ENCODE measurements at places on chromosomes 1 and 21.

DNA sequence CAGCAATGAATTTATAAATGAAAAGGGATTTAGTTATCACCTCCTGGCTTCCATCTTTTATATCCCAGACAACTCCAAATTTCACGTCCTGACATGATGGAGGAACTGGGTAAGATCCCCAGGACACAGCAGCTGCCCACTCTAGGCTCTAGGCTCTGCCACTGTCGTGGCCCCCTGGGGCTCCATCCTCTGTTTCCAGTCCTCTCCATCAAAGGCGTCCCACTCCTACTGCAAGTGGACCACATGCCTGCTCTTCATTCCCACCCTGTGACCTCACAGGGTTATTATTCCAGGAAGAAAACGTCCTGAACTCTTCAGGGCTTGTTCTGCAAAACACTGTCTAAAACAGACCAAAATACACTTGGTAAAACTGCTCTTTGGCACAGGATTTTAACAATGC, 11.9 kb downstream of the URB1 start:
- no peak for DNase-seq

DNA sequence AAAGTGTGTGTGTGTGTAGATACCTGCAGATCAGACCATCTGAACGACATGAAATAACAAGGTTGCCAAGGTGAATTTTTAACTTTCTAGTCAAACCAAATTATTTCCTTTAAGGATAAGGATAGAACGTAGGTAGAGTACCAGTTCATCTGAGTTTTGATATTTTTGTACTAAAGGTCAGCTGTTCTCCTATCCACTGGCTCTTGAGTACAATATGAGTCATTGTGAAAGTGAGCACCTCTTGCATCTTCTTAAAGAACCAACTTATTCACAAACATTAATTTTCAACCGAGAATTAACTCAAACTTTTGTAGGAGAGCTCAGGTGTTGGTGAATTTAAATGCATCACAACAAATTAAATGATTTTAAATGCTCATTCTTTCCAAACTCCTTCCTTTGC, 71.5 kb downstream of the IFI44 start:
- no peak for DNase-seq

GRCh38 chr21:16870103-16870502, 642.7 kb upstream of the CXADR start:
- no peak for DNase-seq

GRCh38 chr1:11444907-11445306, 34.0 kb upstream of the DISP3 start:
- no peak for DNase-seq

DNA sequence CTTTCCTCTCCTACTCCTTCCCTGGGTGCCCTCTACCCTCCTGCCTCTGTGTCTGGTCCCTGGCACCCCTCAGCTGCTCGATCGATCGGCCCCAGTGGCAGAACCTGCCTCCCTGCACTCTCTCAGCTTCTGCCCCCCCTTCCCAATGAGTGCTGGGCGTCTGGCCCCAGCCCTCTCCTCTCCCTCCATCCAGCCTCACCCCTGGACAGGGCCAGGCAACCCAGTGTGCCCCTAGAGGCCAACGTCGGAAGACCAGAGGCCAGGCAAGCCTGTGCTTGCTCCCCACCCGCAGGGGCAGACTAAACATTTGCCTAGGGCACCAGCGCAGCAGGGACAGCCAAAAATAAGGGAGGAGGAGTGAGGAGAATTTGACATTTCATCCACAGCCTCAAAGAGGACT, 43.5 kb downstream of the LGR6 start:
- DNase-seq: peak; percentile 32

- DNase-seq: peak; percentile 44
These were observed 798 bp downstream of the ZBED6 start for GRCh38 chr1:203796236-203796605.

DNA sequence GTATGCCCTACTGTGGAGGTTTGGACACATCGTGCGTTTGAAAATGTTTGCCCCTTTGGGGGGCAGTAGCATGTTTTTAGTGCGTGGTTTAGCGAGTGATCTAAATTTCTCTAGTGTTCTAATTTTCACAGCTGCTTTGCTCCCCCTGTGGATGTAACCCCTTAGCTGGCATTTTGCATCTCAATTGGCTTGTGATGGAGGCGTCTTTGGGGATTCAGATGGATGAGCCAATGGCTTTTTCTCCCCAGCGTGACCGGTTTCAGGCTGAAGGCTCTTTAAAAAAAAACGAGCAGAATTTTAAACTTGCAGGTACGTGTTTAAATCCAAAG, 836 bp downstream of the CDC7 start:
- peak; percentile 50 for DNase-seq

GRCh38 chr1:15214527-15214926, 32.5 kb upstream of the FHAD1 start:
- no peak for DNase-seq

DNA sequence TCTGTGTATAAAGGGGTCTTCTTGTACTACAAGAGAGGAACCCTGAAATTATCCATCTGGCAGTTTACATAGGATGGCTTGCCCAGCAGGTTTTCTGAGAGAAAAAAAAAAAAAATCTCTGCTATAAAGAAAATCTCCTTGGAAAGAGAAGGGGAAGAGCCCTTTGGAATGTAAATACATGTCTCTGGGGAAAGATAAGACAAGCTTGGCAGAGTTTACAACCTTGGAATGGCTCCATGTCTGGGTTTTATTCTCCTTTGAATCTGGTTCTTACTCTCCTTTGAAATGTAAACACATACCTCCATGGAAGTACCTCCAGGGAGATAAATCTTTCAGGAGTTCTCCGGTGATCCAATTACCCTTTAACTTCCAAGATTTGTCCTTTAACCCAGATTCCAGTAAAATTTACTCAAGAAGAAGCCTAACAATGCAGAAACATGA, 45.1 kb upstream of the DNAH14 start:
- no peak for DNase-seq

GRCh38 chr1:156191292-156191964, 2.5 kb upstream of the SLC25A44 start:
- no peak for DNase-seq
